IMR-90 (cell line): ENCODE measurements at places on chromosomes 12 and 14. TPM values are rescaled to one million over a fixed set of nuclear protein-coding genes. Genes with fewer than 3 reads are reported as not detected.

MAP3K9 gene
- 0.18 and 0.28 TPM in 2 replicates for total RNA-seq

YBX3 gene
- total RNA-seq: 33.7 and 60.8 TPM in 2 replicates

MFAP5 gene
- total RNA-seq: 0.56 and 0.90 TPM in 2 replicates

ANKS1B gene
- total RNA-seq: 0.18 and 0.56 TPM in 2 replicates

SERPINA3 gene
- under 0.01 and 0.36 TPM in 2 replicates for total RNA-seq

CD163L1 gene
- 1.4 and 1.6 TPM in 2 replicates for total RNA-seq

DNA sequence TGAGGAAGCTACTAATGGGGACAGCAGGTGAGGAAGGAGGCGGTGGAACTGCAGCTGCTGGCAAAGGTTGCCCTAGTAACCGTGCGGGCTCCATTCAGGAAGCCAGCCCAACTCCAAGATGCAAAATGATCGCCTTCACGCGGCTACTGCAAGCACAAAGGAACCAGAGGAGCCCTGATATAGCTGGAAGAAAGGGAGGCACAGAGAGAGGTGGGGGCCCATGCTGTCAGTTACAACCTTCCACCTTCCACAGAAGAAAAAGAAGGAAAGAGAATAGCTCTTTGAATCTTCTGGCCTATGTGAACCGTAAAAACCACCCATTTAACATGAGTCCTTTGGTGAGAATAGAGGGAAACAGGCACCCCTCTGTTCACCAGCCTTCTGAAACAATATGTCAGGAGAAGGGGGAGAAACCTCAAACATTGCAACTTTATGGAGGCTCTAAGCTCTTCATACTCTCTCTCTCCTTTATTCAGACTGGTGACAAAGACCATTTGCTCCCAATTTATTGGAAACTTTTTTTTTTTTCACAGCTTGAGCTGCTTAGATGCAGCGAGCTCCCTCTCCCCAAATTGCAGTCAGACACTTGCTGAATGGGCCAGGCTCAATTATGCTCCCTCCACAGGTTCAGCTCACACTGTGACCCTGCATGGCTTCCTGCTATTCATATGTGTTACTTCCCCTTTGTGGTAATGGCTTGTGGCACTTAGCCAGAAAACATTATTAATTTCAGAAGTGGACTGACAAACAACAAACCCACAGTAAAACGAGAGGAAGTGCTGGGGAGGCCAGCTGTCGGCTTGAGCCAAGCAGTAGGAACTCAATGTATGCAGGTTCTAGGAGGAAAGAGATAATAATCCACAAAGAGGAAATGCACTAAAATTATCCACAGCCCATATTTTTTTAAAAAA, 6.2 kb downstream of the DUSP6 start:
- H3K36me3 ChIP-seq: peaks cover 11% of the 10 kb centered on the region
- H3K4me1 ChIP-seq: peaks cover 9% of the 10 kb centered on the region
- H3K27me3 ChIP-seq: no peaks in the 10 kb centered on the region

DNA sequence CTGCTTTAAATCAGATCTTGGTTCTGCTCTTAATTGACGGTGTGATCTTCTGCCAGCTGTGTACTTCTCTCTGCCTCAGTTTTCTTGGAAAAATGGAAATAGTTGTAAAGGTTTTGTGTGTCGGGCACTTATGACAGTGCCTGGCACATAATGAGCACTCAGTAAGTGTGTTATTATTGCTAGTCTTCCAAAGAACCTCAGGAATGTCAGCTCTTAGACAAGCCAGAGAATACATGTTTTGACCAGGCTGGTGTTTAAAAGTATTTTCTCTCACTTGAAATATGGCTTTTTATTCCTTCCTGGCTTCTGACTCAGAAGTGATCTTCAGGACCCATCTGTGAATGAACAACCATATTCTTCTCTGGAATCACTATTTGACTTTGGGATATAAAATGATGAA, 304.1 kb downstream of the SNAPC1 start:
- DNase-seq: peak; percentile 19
- H3K27me3 ChIP-seq: no peaks in the 10 kb centered on the region
- H3K4me1 ChIP-seq: peaks cover 7% of the 10 kb centered on the region
- H3K27ac ChIP-seq: no peak overlapping the region
- H3K4me3 ChIP-seq: no peak overlapping the region

- no peaks in the 10 kb centered on the region for H3K4me1 ChIP-seq
- no peak overlapping the region for H3K4me3 ChIP-seq
- no peaks in the 10 kb centered on the region for H3K27me3 ChIP-seq
- no peak for DNase-seq
- no peaks in the 10 kb centered on the region for H3K36me3 ChIP-seq
- no peak overlapping the region for H3K27ac ChIP-seq
Measured at GRCh38 chr12:68587448-68587873, 23.2 kb upstream of the RAP1B start.

GRCh38 chr12:131950182-131950913, 606 bp downstream of the EP400 start:
- no peaks in the 10 kb centered on the region for H3K36me3 ChIP-seq
- H3K4me1 ChIP-seq: peaks cover 2% of the 10 kb centered on the region
- peak overlapping the region; percentile 94 for H3K4me3 ChIP-seq
- no peaks in the 10 kb centered on the region for H3K27me3 ChIP-seq
- H3K27ac ChIP-seq: peak overlapping the region; percentile 72

- H3K4me3 ChIP-seq: no peak overlapping the region
- H3K27ac ChIP-seq: peak overlapping the region; percentile 26; the same call in 1 of the 2 replicates
- H3K27me3 ChIP-seq: no peaks in the 10 kb centered on the region
Measured at GRCh38 chr12:58341791-58342190, 400.4 kb downstream of the ATP23 start.

DNA sequence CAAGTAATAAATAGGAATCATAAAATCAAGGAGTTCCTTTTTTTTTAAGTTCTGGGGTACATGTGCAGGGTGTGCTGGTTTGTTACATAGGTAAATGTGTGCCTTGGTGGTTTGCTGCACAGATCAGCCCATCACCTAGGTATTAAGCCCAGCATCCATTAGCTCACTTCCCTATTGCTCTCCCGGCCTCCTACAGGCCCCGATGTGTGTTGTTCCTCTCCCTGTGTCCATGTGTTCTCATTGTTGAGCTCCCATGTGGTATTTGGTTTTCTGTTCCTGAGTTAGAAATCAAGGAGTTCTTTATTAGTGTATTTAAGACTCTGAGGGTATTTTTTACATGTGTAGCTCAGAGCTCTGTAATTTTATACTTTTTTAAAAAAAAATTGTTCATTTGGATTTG, 86.0 kb downstream of the SCFD1 start:
- no peaks in the 10 kb centered on the region for H3K4me1 ChIP-seq
- H3K4me3 ChIP-seq: no peak overlapping the region
- H3K36me3 ChIP-seq: peaks cover 17% of the 10 kb centered on the region
- no peak overlapping the region for H3K27ac ChIP-seq
- no peak for DNase-seq
- H3K27me3 ChIP-seq: no peaks in the 10 kb centered on the region

GRCh38 chr14:95903165-95903564, 26.5 kb downstream of the TUNAR start:
- no peak for DNase-seq
- H3K27me3 ChIP-seq: 0 out of 2 replicates have a peak, but pooled peaks cover 1% of the 10 kb centered on the region
- H3K4me1 ChIP-seq: no peaks in the 10 kb centered on the region; the same call in 1 of the 2 replicates
- H3K36me3 ChIP-seq: no peaks in the 10 kb centered on the region
- H3K27ac ChIP-seq: no peak overlapping the region

DNA sequence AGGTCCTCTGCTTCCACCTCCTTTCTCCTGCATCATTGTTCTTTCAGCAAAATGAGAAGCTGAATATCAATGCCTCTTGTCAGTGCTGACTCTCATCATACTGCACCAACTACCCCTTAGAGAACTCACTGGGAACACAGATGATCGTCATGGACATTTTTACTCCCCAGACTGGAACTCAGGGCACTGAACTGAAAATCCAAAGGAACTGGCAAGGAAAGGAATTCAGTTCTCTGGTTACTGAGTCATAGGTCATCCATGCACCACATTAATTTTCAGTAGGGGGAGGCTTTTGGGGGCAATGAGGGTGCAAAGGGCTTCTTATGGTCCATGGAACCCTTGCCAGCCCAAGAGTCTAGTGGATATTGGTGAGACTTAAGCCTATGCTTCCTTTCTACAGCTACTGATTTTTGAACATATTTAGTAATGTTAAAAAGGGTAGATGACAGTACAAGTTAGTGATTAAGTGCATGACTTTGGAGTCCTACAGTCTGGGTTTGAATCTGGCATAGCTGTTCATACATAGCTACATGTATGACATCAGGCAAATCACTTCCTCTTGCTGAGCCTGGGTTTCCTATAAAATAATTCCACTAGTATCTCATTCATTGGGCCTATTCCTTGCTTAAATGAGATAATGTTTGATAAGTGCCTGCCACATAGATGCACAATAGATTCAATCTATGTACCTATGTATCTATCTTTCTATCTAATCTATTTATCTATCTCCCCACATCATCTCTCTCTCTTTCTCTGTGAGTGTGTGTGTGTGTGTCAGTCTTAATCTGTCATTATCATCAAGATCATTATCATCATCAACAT, 29.2 kb downstream of the BBS10 start:
- DNase-seq: no peak
- H3K27me3 ChIP-seq: no peaks in the 10 kb centered on the region
- H3K36me3 ChIP-seq: no peaks in the 10 kb centered on the region
- no peak overlapping the region for H3K27ac ChIP-seq
- H3K4me3 ChIP-seq: no peak overlapping the region

DNA sequence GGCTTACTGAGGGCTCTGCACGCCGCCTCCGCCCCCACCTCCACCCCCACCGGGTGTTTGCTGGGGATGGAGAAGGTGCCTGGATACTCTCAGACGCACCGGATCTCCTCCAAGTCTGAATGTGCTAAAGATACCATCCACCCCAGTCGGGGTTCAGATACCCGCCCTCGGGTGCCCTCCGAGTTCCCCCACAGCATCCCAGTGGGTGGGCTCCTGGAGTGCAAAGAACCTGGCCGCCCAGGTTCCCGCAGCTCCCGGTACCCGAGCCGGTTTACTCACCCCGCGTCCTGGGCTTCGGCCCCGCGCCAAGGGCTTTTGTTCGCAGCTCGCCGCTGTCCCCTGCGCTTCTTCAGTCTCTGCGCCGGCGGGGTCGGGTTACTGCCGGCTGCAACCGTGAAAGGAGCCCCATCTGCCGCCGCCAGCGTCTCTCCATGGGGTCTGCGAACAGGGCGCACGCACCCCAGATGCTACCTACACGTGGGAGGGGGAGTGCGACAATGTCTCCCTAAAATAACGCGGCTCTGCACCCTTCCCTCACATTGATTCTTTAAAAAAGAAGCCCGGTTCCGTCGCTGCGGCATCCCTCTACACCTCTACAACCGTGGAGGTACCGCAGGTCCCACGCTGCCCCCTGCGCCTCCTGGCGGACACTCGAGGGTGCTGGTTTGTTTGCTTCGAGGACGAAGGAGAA, at the start of gene CCDC177:
Gene CCDC177, minus strand, starts transcription at position 609 of the 691 bp plus-strand sequence. CDS start 1,249 bp downstream, outside the sequence.
- peaks cover 3% of the 10 kb centered on the region; the same call in 1 of the 2 replicates for H3K4me1 ChIP-seq
- H3K4me3 ChIP-seq: no peak within 1 kb of the TSS; the same call in 1 of the 2 replicates

- H3K4me3 ChIP-seq: no peak overlapping the region
- H3K36me3 ChIP-seq: no peaks in the 10 kb centered on the region
- no peak for DNase-seq
Measured at GRCh38 chr12:108296945-108297344, 42.2 kb downstream of the CMKLR1 start.

GRCh38 chr12:123071099-123071800, 79.6 kb downstream of the PITPNM2 start:
- peaks cover 1% of the 10 kb centered on the region; the same call in 1 of the 2 replicates for H3K27me3 ChIP-seq
- H3K4me3 ChIP-seq: no peak overlapping the region
- H3K27ac ChIP-seq: no peak overlapping the region
- peaks cover 6% of the 10 kb centered on the region; the same call in 1 of the 2 replicates for H3K4me1 ChIP-seq
- no peak for DNase-seq

GRCh38 chr14:65101631-65102440, 481 bp downstream of the MAX start:
- H3K4me3 ChIP-seq: peak overlapping the region; percentile 84
- H3K36me3 ChIP-seq: peaks cover 1% of the 10 kb centered on the region; the same call in 1 of the 2 replicates
- DNase-seq: no peak
- H3K4me1 ChIP-seq: peaks cover under 1% of the 10 kb centered on the region; the same call in 1 of the 2 replicates

- H3K27ac ChIP-seq: no peak overlapping the region
- H3K36me3 ChIP-seq: peaks cover 7% of the 10 kb centered on the region
- no peaks in the 10 kb centered on the region for H3K27me3 ChIP-seq
Measured at GRCh38 chr12:31991815-31992214, 32.6 kb downstream of the RESF1 start.

DNA sequence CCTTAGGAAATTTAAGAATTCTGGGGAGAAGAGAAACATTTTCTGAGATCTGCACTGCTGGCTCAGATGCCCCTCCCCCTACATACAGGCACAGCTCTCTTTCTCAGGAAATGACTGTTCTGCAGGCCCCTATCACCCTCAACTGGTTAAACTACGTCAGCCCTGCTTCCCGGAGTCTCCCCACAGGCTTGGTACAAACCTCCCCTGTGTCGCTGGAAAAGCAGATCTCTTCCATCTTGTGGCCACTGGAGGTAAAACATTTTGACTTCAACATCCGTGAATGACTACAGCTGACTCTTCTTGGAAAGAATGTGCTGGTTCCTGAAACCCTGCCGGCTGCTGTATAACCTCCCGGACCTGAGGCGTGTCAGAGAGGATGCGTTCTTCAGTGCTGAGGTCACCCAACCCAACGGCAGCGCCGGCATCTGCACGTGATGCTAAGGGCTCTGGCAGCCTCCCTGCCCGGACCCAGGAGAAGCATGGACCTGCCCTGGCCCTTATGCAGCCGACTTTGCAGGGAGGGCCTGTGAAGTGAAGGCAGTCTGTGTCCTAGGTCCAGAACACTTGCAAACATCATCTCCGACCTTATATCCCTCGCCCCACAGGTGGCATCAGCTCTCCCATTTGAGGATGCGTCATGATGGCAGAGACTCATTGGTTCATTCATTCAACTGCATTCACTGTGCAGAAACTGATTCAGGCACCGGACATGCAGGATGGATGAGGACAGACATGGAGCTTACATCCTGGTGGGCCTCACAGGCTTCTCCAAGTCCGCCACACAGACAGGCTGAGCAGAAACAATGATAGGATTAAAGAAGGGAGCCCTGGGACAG, 129.2 kb downstream of the GCH1 start:
- no peaks in the 10 kb centered on the region for H3K27me3 ChIP-seq
- no peak overlapping the region for H3K4me3 ChIP-seq
- H3K27ac ChIP-seq: peak overlapping the region; percentile 85
- DNase-seq: peak; percentile 100
- peaks cover 32% of the 10 kb centered on the region for H3K4me1 ChIP-seq
- peaks cover 35% of the 10 kb centered on the region for H3K36me3 ChIP-seq

- no peaks in the 10 kb centered on the region for H3K27me3 ChIP-seq
- H3K4me1 ChIP-seq: peaks cover 6% of the 10 kb centered on the region
- peak; percentile 93 for DNase-seq
- H3K36me3 ChIP-seq: peaks cover 3% of the 10 kb centered on the region; the same call in 1 of the 2 replicates
Measured at GRCh38 chr14:89378119-89378518, 38.9 kb downstream of the FOXN3 start.

DNA sequence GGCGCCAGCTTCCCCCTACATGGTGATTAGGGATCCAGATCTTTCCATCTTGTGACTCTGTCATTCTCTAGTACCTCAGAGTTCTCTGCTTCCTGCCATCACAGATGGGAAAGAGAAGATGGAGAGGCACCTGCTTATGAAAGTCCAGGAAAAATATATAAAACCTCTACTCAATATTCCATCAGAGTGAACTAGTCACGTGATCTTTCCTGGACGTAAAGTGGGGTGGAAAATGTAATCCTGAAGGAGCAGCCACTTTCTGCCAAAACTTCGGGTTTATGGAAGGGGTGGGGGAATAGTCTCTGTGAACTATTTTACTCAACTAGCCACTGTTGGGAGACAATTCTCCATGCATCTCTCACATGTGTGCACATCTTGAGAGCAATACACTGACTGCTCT, 47.7 kb downstream of the STAB2 start:
- no peak overlapping the region for H3K27ac ChIP-seq
- no peak overlapping the region for H3K4me3 ChIP-seq
- no peak for DNase-seq
- no peaks in the 10 kb centered on the region for H3K27me3 ChIP-seq
- no peaks in the 10 kb centered on the region for H3K4me1 ChIP-seq

- no peak overlapping the region for H3K4me3 ChIP-seq
- H3K36me3 ChIP-seq: peaks cover 40% of the 10 kb centered on the region
- H3K27ac ChIP-seq: no peak overlapping the region
Measured at GRCh38 chr14:91893669-91894068, 26.3 kb upstream of the TC2N start.
